Muscle of leg (tissue), 16 donors: ENCODE measurements at places on chromosomes 3 and 15. TPM values are rescaled to one million over a fixed set of nuclear protein-coding genes. Genes with fewer than 3 reads are reported as not detected.

- no peak for DNase-seq
- H3K27me3 ChIP-seq = no peaks in the 10 kb centered on the region
- no peaks in the 10 kb centered on the region for H3K36me3 ChIP-seq
Measured at GRCh38 chr15:91908391-91908790, 54.9 kb downstream of the SLCO3A1 start.

- H3K4me3 ChIP-seq = no peak overlapping the region
- DNase-seq = peak; percentile 91
- H3K36me3 ChIP-seq = no peaks in the 10 kb centered on the region
- H3K27ac ChIP-seq = no peak overlapping the region
Measured at GRCh38 chr3:52428151-52429005, 16.5 kb downstream of the SEMA3G start.

DNA sequence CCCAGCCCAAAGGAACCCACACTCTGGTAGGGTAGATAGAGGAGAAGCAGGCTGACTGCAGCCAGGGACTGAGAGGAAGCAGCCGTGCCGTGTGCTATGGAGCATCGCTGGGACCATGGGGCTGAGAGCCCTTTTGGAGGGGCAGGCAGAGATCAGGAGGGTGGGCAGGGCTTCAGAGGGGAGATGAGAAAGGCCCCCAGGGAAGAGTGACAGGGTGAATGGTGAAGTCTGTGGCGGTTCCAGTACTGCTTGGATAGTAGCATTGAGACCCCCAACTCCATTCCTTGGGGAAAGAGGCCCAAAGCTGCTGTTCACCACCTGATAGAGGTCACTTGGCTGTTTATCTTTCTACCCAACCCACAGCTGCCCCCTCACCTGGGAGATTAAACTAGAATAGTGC, 80.0 kb upstream of the MRPS22 start:
- peaks cover 2% of the 10 kb centered on the region for H3K27me3 ChIP-seq
- no peak for DNase-seq
- H3K4me3 ChIP-seq = no peak overlapping the region
- H3K36me3 ChIP-seq = no peaks in the 10 kb centered on the region

The GOLGA6D gene
- 0.09 TPM for total RNA-seq

DNA sequence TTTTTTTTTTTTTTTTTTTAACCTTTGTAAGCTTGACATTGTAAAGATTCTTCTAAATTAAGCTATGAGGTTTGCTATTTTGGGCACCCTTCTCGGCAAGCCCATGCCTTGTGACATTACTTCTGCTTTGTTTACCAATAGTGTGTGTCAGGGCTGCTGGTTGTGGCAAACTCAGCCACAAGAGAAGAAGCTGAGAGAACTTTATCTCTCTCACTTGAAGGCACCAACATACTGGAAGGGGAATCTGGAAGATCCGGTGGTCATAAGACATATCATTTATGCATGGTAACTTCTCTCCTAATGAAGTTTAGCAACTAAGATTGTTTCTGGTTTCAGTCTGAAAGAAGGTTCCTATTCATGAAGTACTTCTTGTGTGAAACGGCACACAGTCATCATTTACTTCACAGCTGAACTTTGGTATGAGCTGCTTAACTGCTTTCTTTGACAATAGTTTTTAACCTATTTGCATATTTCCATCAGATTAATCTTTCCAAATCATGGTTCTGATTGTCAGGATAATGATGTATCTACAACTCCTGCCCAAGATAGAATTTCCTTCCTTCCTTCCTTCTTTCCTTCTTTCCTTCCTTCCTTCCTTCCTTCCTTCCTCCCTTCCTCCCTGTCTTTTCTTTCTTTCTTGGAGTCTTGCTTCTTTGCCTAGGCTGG, 189.3 kb downstream of the NFKBIZ start:
- no peak overlapping the region for H3K4me3 ChIP-seq
- DNase-seq = no peak
- H3K27me3 ChIP-seq = no peaks in the 10 kb centered on the region
- H3K4me1 ChIP-seq = no peaks in the 10 kb centered on the region

The GASK1A gene
- 14.6 TPM for total RNA-seq

The CLDN16 gene
- not detected for total RNA-seq
